M059J (cell line): ENCODE measurements at places on chromosomes 12 and 14. TPM values are rescaled to one million over a fixed set of nuclear protein-coding genes. Genes with fewer than 3 reads are reported as not detected.
A peak's percentile ranks its signal among the peaks of the same experiment; 100 is the strongest.

Gene R3HDM2
- 12.1 and 16.4 TPM in 2 replicates for total RNA-seq

Gene SPX
- 0.39 and 0.47 TPM in 2 replicates for total RNA-seq

GRCh38 chr12:76264611-76265012, 83.6 kb downstream of the BBS10 start:
- no peak for DNase-seq

DNA sequence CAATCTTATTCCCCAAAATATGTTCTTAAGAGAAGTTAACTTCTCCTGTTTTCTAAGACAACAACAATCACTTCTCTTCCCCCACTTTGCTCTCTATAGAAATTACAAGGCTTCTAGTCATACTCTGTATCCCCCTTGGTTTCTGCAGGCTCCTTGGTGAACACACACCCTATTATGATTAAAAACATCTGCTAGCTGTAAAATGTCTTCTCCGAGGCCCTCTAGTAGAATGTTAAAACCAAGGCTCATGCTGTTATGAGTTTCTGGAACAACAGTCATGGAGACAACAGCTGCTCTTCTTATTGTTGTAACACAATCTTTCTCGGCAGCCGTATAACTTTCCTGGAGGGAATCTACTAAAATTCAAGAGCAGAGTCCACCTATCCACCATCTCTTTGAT, 397.5 kb upstream of the CCDC196 start:
- no peak for DNase-seq

GRCh38 chr12:19474147-19474546, 34.9 kb downstream of the AEBP2 start:
- no peak for DNase-seq

DNA sequence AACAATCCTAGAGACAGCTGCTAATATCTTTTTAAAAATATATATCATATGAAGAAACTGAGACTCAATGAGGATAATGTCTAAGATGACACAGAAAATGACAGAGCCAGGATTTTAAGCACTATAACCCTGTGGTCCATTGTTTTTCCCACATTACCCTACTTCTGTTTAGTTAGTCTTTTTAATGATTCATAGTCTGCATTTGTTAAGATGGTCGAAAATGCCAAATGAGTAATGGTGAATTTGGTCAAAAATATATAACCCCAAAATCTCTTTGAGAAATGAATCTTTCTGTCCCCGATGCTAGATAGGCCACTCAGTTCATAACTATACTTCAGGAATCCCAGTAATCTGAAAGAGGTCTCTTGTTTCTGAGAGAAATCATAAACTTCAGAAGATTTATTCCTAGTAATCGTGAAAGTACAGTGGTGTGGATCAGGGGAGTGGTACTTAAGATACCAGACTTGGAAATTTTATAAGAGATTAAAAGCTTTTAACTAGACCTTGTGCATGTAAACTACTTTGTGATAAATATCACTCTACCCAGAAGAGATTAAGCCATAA, 10.8 kb downstream of the RTRAF start:
- DNase-seq, result no peak

DNA sequence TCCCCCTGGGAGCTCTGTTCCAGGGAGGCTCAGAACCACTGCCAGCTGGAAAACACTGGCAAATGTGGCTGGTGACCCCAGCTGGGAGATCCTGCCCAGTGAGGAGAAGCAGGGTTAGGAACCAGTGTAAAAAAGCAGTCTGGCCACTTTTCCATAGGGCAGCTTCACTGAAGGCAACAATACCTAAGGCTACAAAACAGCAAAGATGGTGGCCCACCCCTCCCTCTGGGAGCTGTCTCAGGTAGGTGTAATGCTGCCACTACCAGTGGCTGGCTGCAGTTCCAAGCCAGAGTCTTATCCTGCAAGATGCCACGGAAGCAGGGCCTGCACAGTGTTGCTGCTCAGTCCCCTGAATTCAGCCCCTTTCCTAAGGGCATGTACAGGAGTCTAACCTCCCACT, 50.6 kb upstream of the ANO6 start:
- DNase-seq, result no peak

GRCh38 chr14:102731101-102731870, 46.0 kb upstream of the TRAF3 start:
- no peak for DNase-seq

- no peak for DNase-seq
Observed at GRCh38 chr12:87795555-87795954, 233.6 kb downstream of the C12orf50 start.

- no peak for DNase-seq
Observed at GRCh38 chr14:86961106-86961716, 1031.8 kb downstream of the GALC start.

DNA sequence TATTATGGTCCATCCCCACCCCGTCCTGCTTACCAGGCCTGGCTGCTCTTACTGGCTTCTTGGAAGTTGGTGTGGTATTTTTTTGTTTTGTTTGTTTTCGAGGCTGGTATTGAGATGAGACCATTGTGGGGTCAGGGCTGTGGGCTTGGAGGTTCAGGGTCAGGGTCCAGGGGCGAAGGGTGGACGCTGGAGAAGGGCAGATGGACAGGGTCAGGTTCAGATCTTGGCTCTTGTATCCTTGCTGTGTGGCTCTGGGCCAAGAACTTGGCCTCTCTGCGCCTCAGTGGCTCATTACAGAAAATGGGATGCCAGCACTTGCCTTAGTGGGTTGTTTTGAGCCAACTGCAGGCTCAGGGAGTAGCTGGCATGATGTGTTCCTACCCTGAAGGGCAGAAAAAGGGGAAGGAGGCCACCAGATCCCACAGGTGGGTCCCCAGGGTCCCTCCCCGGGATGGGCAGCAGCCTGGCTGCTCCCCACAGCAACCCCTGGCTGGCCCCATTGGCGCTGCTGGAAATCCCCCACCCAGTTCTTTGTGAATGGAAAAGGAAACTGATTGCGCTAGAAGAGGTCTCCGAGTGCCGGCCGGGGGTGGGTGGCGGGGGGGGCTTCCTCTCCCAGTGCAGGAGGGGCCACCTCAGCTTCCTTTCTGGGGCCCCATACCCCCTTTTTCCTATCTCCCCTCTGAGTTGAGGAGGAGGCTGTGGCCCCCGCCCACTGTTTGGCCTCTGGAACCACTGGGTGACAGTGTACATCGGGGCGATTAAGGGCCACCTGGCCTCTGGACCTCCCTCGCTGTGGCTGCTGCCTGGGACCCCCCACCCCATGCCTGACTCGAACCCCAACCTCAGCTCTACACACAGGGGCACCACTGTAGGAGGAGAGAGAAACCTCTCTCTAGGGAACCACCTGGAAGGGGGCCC, 25.0 kb downstream of the SH2B3 start:
- DNase-seq, result no peak

GRCh38 chr14:58574623-58575022, 63.1 kb upstream of the DACT1 start:
- no peak for DNase-seq

GRCh38 chr14:24093901-24094840, at the start of gene PCK2:
Gene PCK2 (plus strand): TSS chr14:24094311. CDS start chr14:24094406, 95 bp downstream.
- DNase-seq, result peak; percentile 89

DNA sequence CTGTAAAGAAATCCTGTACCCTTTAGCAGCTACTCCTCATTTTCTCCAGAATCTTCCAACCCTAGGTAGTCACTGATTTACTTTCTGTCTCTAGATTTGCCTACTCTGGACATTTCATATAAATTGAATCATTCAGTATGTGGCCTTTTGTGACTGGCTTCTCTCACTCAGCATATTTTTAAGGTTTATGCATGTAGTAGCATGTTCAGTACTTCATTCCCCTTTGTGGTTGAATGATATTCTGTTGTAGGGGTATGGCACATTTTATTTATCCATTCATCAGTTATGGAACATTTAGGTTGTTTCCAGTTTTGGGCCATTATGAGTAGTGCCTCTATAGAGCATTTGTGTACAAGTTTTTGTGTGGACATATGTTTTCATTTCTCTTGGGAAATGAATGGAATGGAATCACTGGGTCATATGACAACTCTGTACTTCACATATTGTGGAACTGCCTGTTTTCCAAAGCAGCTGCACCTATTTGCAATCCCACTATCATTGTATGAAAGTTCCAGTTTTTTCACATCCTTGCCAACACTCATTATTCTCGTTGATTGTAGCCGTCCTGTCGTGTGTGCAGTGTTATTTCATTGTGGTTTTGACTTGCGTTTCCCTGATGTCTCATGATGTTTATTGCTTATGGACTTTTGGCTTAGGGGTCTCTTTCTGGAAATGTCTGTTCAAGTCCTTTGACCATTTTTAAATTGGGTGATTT, 57.2 kb downstream of the ATF7IP start:
- no peak for DNase-seq

- peak; percentile 90 for DNase-seq
Observed at GRCh38 chr12:120237360-120238171, 28.0 kb downstream of the PXN start.
